T1000 (cell line): ENCODE measurements at places on chromosomes 2 and 18.

DNA sequence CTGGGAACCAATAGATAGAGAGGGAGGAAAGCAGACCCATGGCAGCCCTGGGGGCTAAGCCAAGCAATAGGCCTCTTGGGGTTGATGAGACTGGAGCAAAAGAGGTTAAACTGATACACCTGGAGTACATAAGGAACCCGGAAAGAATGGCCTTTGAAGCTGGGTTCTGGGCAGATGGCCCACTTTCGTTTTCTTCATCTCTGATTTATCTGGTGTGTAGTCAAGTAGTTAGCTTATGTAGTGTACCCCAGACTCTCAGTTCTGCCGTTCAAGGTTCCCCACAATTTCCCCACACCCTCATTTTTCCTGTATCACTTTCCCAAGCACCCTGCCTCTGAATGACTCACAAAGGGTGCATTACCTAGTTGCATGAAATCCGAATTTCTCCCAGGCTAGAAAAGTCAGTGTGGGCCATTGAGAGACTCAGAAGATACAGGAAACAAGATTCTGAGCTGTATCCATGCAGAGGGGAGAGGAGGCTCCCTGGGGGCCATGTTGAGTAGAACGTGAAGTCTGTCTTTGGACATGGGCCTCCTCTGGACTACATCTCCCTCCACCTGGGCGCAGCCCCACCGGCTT lies 235.0 kb downstream of the LOXHD1 start:
- no peak for DNase-seq

GRCh38 chr18:74546751-74547530 lies 12.6 kb downstream of the CNDP1 start:
- DNase-seq, result peak; percentile 10

DNA sequence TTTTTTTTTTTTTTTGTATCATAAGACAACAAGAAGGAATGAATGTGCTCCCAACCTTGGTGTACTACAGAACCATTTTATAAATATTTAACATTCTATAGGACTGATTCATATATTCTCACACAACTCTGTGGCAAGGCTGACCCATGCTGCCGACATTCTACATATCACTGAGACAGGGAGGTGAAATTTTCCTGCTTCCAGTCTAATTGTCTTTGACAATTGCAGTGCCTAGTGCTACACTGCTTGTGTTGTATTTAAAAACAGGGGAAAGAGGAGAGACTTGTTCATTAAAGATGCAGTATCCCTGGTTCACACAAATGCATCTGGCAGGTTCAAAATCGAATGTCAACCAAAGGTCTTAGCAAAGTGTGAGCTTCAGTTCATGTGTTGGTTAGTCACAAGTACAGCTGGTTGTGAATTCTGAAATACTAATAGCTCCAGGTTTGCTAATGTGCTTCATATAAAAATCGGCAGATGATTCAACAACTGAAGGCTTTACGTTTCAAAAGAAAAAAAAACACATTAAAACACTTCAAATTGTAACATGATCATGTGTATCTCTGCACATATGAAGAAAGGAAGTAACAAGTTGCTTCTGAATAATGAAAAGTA lies 130.8 kb downstream of the FIGN start:
- DNase-seq, result no peak

DNA sequence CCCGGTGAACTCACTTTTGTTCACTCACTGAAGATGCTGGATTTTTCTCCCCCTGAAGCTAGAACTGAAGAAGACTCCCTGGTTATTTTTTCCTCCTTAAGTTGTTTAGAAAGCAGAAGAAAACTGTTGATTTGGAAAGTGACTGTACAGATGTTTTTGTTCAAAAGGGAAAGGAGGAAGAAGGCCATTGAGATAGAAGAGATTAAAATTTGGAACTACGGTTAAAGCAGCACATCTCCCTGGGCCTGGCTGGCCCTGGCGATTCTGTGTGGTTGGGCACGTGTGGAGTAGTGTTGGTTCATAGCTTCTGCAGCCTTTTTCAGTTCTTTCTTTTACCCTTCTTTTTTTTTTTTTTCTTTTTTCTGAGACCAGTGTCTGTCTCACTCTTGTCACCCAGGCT lies 109.2 kb downstream of the MAP4K4 start:
- DNase-seq, result no peak

DNA sequence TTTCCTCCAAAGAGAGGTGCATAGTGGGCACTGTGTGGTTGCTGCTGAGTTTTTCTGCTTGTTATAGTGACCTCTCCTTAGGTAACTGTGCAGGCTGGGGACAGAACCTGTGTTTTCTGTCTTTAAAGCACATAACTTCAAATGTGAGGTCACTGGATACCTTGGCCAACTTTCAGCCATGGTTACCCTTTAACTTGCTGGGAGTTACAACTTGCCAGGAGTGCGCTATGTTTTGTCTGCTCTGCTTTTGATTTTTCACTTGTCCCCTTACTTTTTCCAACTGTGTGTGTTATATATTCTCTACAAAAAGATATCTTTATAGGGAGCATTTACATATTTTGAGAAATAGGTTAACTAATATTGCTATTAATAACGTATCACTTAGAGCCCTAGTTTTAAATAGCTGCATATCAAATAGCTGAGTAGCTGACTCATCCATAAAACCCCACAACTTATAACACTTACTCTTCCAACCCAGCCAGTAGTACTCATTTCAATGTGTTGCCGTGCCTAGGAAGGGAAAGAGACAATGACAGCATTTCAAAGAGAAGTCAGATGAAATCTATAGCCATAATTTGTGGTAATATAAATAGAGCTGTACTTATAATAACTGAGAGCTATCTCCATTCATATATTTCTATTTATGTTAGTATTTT lies 51.6 kb downstream of the DPP4 start:
- no peak for DNase-seq

- no peak for DNase-seq
These were observed 77.4 kb downstream of the PTGR3 start for GRCh38 chr18:75131381-75132000.

- no peak for DNase-seq
These were observed 27.3 kb downstream of the RFTN2 start for GRCh38 chr2:197647961-197648690.

- DNase-seq, result no peak
These were observed 32.2 kb downstream of the ZAP70 start for GRCh38 chr2:97745474-97746174.

DNA sequence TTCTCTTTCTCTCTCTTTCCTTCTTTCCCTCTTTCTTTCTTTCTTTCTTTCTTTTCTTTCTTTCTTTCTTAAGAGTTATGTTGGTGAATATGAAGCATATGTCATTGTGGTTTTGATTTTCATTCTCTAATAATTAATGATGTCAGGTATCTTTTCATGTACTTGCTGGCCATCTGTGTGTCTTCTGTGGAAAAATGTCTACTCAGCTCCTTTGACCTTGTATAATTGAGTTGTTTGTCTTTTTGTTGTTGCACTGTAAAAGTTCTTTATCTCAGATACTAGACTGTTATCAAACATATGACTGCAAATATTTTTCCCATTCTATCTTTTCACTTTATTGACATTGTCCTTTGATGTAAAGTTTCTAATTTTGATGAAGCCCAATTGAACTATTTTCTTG lies 645.1 kb downstream of the CNTNAP5 start:
- no peak for DNase-seq

- DNase-seq, result no peak
These were observed 166.2 kb downstream of the SH3RF3 start for GRCh38 chr2:109295070-109295780.

GRCh38 chr2:182416861-182417260 lies 10.0 kb downstream of the PDE1A start:
- no peak for DNase-seq

- no peak for DNase-seq
These were observed 51.8 kb downstream of the WDR7 start for GRCh38 chr18:56702946-56703345.

DNA sequence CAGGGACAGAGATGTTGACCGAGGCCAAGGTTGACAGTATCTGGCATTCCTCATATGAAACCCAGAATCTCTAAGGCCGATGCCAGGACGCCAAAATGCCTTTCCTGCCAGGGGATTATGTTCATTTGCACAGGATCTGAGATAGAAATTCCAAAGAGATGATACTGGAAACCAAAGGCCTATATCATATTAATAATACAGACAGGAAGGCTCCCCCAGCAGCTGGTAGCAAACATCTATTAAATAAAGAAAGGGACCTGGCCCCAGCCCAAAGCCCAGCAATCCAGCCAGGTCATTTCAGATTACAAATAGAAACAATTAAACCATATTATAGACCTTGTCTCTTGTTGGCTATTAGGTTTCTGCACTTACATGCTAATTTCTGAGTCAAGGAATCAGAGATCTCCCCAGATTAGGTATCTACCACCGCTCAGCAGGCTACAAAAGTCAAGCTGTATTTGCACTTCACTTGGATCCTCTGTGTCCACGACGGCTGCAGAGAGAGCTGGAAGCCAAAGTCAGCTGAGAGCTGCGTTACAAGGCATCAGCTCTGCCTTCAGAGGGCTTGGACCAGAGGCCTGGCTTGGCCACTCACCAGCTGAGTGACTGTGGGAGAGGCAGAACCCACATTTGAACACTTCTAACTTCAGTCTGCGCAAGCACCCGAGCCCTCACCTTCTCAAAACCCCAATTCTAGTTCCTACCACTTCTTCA lies 269.3 kb upstream of the SIX2 start:
- DNase-seq, result no peak

DNA sequence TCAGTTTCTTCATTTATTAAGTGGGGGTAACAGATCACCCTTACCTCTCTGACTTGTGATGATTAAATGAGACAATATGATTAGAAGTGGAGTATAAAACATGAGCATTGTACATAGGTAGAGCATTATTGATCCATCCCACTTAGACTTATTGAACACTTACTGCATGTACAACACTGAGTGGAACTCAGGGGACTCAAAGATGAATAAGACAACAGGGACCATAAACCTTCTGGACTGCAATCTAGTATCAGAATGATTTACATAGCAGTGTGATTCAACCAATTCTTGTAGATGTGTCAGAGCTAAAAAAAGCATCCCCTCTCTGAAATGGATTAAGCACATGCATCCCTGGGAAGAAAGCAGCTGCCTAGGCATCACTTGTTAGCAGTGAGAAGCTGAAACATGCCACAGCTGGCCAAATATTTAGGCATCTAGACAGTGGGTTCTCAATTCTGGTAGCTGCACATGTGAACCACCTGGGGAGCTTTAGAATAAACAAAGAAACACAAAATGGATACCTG lies 111.5 kb downstream of the CYRIA start:
- no peak for DNase-seq

- no peak for DNase-seq
These were observed 42.1 kb downstream of the GRHL1 start for GRCh38 chr2:9993488-9994165.

GRCh38 chr2:60759654-60760053 lies 3.6 kb downstream of the PAPOLG start:
- no peak for DNase-seq

DNA sequence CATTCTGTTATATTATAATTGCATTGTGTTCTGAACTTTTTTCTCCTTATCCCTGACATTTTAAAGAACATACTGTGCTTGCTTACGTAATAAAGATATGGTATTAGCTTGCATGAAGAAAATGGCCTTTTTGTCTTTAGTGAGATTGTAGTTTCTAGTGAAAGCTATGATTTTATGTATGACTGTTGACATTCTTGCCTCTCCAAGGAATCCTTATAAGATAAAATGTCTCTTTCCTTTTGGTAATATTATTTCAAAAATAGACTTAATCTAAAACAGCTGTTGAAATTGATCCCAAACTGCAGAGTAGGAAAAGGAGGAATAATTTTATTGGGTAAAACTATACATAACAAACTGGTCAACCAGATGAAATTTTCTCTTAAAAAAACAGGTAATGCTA lies 40.8 kb upstream of the CCDC102B start:
- no peak for DNase-seq

GRCh38 chr2:193428336-193428818 lies 1233.6 kb upstream of the TMEFF2 start:
- DNase-seq, result no peak

GRCh38 chr2:201269764-201270163 lies 9.4 kb downstream of the CASP8 start:
- DNase-seq, result no peak

- no peak for DNase-seq
These were observed 25.1 kb upstream of the SGPP2 start for GRCh38 chr2:222399038-222399783.

DNA sequence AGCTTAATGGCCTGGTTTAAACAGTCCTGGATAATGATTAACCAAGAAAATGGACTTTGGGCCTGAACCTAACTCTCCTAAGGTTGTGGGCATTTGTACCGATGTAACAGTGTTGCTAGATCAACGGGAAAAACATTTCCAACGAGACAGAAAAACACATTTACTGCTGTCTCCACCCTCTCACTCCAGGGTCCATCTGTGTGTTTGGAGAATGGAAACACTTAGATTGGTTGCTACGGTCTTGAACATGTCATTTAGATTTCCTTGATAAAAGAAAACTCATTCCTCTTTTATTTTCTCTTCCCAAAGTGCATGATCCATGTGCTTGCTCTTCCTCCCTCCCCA lies 88.0 kb downstream of the SOCS6 start:
- no peak for DNase-seq

DNA sequence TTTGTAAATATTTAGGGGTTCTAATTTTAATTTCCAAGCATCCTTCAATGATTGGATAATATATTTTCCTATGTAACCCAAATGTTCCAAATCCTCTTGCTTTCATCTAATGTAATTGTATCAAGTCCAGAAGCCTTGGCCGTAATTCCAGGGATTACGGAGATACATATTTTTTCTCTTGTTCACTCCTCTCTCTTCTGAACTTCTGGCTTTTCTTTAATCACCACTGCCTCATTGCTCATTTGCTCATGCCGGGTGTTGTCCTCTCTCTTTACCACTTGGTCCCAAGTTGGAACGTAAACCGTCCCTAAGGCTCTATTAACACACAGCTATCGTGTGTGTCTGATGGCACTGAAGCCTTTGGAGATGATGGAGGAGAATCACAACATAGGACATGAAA lies 188.7 kb upstream of the COL3A1 start:
- DNase-seq, result no peak

- DNase-seq, result no peak
These were observed 41.1 kb downstream of the MARCO start for GRCh38 chr2:118983133-118983532.
